ENCODE measurements at places on chromosomes 5 and 9.

DNA sequence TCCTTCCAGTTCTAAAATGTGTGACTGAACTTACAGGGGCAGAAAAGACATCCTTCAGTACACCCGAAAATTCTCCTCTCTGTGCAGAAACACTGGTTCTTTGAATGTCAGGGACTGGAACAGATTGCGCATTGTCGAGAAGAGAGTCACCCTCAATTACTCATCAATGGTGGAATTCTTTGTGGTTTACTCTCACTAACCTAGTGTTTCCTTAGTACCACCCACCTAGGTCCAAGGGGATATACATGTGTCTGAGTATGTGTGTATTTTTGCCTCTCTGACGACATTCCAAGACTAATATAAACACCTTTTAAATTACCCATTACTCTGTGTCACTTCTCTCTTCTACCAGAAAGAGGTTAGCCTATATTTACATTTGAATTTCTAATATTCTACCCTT is 660.8 kb downstream of the TLE1 start:
- no peak for DNase-seq

GRCh38 chr5:171579976-171580411 is 160.5 kb downstream of the FGF18 start:
- no peak for DNase-seq

- DNase-seq: no peak
These were observed 88.1 kb downstream of the SH3TC2 start for GRCh38 chr5:148974642-148975327.

DNA sequence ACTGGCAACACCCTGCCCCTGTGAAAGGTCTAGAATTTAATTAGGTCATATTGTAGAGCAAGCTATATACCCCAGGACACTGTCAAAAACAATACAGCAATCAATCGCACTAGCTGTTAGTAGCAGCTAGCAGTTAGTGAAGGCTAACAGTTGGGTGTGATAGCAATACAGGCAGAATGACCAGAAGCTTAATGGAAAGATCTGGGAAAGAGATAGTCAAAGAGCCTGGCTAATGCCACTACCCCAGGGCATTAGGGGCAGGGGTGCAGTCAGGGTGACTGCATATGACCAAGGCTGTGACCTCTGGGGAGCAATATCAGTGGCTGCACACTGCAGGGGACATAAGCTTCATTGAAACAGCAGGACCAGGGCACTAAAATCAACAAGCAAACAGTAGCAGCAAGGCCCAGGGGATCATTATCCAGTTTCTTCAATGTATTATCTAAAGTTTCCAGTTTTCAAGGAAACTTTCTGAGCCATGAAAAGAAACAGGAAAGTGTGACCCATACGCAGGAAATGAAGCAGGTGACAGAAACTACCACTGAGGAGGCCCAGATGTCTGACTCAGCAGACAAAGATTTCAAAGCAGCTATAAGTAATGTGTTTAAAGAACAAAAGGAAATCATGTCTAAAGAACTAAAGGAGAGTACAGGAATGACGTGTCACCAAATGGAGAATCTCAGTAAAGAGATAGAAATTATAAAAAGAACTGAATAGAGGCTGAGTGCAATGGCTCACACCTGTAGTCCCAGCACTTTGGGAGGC is 82.4 kb downstream of the ZNF354C start:
- no peak for DNase-seq

- DNase-seq: no peak
These were observed 8.2 kb downstream of the GALNT10 start for GRCh38 chr5:154198611-154199230.

DNA sequence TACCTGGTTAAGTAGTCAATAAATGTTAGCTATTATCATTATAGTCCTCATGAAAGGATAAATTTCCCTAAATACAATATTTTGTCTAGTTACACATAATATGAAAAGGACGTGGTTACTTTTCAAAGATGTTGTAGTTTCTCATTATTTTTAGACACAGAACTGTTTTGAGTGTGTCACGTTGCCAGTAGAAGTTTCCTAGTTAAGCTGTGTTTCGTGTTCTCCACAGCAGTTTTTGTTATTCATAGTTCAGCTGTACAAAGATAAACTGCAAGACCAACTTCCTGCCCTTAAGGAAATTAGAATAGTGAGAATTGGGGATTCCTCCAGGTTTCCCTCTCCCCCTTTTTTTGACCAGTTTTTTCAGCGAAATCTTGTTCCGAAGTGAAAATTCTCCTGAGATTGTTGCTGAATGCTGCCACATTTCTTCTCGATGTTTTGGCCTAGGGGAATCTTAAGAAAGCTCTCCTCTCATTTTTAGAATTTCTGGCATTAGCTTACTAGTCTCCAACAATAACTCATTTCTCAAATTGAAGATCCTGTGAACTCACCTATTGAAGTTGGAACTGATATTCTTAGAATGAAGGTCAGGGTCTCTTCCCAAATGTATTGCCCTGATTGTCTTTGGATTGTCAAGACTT is 176.1 kb downstream of the PAM start:
- DNase-seq: no peak

DNA sequence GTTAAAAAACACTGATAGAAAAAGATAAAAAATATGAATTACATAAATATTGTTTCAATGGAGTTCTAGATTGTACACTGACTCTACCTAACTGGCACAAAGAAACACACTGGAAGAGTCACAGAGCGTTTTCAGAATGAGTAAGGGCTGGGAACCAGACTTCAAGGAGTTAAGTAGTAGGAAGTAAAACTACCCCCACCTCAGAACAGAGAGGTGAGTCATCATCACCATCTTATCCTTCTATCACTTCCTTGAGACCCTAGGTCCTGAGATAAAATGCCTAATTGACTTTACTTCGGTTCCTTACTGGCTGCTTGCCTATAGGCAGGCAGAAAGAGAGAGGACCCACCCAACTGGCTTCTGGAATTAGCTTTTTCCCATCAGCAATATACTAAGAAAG is 79.7 kb downstream of the ELAVL2 start:
- no peak for DNase-seq

GRCh38 chr9:129737479-129738274 is 15.2 kb downstream of the PTGES start:
- peak; percentile 90 for DNase-seq

DNA sequence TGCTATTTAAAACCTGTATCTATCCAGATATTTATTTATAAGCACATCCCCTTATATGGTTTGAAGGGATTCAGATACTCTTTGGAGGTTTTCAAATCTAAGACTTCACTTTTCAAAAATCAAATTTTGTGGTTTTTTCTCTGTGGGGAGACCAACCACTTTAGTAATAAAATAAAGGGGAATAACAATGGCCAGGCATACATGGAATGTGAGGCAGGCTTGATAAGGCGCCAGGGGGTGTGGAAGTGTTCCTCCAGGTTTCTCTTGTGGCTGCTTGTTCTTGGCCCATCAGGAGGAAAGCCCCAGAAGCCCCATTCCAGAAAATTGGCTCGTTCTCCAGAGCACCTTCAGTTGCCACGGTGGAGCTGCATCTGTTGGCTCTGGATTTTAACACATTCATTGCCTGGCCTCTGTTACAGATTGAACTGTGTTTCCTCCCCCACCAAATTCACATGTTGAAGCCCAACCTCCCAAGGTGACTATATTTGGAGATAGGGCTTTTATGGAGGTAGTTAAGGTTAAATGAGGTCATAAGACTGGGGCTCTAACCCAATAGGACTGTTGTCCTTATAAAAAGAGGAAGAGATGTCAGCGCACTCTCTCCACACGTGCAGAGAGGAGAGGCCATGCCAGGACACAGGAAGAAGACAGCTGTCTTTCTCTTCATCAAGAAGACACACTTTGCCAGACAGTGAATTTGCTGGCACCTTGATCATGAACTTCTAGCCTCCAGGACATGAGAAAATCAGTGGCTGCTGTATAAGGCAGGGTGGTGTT is 195.9 kb downstream of the TMEM38B start:
- no peak for DNase-seq

Measured in WTC11 (cell line).